ENCODE measurements at places on chromosomes 2 and 18.

DNA sequence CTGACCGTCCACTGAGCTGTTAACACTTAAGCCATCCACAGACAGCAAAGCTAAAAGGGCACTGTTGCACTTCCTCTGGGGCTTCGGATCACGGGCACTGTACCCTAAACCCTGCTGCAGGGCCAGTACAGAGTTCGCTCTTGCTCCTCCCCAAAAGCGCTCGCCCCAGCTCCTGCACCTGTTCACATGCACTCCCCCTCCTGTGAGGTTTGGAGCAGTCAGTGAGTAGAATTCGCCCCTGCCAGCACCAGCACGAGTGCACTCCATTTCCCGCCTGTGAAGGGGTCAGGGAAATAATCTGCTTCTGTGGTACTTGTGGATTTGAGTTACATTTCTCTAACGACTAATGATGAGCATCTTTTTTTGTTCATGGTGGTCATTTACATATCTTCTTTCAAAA is 158.8 kb downstream of the PTPRM start:
- no peak for DNase-seq

GRCh38 chr2:191103774-191104173 is 47.0 kb downstream of the STAT4 start:
- DNase-seq, result no peak

- DNase-seq, result no peak
Observed at GRCh38 chr2:150466741-150467620, 20.5 kb downstream of the RND3 start.

- no peak for DNase-seq
Observed at GRCh38 chr2:212385241-212385640, 153.4 kb downstream of the ERBB4 start.

DNA sequence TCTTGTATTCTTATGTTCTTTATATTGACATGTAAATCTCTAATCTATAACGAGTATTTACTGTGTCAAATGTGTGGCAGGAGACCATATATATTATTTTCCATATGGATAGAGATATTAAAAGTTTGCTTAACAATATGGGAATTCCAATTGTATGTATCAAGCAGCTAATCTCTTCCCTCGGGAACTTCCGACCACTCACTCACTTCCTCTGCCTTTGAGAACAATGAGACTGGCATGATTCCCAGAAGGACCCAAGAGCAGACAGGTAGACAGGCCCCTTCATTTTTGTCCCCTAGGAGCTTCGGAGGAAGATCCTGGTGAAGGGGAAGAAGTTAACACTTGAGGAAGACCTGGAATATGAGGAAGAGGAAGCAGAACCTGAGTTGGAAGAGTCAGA is 24.1 kb downstream of the PLCD4 start:
- no peak for DNase-seq

GRCh38 chr2:46446871-46447568 is 32.3 kb upstream of the TMEM247 start:
- DNase-seq, result no peak

- DNase-seq, result peak; percentile 25
Observed at GRCh38 chr2:50529600-50530218, 502.2 kb downstream of the NRXN1 start.

DNA sequence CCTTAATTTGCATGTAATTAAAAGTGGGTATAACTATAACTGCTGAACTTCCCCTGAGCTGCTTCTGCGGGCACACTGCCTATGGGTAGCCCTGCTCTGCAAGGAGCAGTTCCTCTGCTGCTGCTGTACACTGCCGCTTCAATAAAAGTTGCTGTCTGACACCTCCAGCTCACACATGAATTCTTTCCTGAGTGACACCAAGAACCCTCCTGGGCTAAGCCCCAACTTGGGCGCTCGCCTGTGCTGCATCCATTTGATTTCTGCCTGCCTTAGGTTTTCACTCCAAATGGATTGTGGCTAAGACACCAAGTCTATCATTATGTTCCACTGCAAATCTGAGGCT is 215.7 kb downstream of the ANAPC1 start:
- DNase-seq, result no peak

DNA sequence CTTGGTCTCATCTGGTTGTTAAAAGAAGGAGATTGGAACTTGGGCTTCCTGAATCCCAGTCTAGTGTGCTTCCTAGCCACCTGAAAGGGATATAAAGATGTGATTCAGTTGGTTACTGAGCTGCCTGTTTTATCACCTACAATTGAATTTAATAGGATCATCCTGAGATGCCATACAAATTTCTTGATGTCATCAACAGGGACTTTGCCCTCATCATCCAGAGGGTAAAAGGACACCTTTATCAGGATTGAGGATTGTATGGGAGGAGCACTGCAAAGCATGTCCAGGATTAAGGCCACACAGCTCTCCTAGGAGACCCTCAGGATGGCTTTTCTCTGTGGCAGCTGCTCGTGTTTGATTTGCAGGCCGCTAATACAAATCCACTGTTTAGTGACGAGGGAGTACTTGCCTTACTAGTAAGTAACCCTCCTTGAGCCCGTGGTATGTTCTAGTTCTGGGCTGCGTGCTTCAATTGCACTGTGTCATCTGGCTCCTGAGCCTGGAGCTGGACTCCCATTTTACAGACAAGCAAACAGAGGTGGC is 28.6 kb downstream of the SH3RF3 start:
- DNase-seq, result no peak

- DNase-seq, result no peak
Observed at GRCh38 chr2:41896186-41896846, 151.5 kb upstream of the PKDCC start.

GRCh38 chr2:12764849-12765605 is 48.3 kb downstream of the TRIB2 start:
- no peak for DNase-seq

GRCh38 chr2:98404556-98405250 is 40.0 kb upstream of the INPP4A start:
- no peak for DNase-seq

DNA sequence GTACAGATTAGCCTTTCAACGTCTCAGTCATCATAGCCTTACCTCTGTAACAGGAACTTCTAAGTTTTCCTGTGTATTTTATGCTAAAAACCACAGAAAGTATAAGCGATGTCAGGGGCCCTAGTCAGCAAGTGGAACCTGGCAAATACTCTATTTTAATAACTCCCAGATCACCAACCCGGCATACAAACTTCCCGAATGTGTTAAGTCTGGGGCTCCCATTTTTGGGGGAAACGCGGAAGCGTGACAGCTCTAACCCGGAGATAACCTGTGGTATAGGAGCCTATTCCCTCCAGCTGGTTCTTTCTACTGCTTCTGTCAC is 574 bp downstream of the NIFK start:
- no peak for DNase-seq

GRCh38 chr2:201904538-201905420 is 98.4 kb downstream of the CDK15 start:
- no peak for DNase-seq

DNA sequence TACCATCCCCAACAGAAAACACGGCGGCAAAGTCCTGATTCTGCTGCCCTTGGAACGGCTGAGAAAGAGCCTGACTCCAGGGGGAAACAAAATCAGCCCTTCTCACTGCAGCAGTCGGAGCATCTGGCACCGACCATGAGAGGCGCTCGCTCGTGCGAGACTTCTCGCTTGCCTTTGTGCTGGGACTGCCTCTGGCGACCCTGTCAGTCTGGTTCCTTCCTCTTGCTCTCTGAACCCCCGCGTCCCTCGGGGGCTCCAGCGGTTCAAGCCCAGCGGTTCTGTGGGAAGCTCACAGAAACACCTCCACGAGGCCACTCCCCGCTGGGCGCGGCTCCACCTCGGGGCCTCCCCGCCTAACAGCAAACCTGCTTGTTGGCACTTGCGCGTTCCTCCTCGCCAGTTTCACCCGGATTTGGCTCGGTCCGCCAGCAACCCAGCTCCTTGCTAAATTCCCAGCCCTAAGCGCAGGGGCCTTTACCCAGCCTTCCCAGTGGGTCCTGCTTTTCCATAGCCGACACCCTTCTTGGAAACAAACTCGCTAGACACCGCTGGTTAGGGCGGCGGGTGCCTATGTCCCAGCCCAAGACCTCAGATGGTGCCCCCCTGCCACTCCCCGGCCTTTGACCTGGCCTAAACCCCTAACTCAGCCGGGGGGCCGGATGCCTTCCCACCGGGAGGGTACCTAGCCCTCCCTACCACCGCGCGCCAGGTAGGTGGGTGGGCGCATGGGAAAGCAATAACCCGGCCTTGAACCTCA is 2.2 kb downstream of the RND3 start:
- no peak for DNase-seq

DNA sequence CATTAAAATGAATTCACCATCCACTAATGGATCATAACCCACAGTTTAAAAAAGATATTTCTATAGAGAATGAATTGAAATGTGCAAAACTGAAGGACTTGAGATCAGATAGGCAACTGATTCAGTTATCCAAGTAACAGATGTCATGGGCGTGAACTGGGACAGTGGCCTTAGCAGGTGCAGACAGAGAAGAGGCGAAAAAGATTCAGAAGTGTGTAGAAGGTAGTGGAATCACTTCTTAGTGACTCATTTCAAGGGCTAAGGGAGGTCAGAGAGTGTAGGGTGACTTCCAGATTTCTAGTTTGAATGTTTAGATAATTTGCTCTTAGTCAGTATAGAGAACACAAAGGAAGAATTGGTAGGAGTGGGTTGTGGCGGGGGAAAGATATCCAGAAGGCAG is 79.7 kb downstream of the EHBP1 start:
- DNase-seq, result no peak

- no peak for DNase-seq
Observed at GRCh38 chr2:216635701-216636550, 2.7 kb downstream of the IGFBP2 start.

- no peak for DNase-seq
Observed at GRCh38 chr2:64092502-64092901, 51.7 kb downstream of the PELI1 start.

GRCh38 chr18:35408843-35409261 is 31.7 kb upstream of the ZNF396 start:
- DNase-seq, result no peak

- no peak for DNase-seq
Observed at GRCh38 chr2:58215429-58215828, 25.7 kb downstream of the FANCL start.

All from iPS DF 6.9 (cell line).